ENCODE measurements at places on chromosomes 3 and 15. TPM values are rescaled to one million over a fixed set of nuclear protein-coding genes. Genes with fewer than 3 reads are reported as not detected.

Gene ZNF774
- polyA plus RNA-seq = 2.2 TPM

DNA sequence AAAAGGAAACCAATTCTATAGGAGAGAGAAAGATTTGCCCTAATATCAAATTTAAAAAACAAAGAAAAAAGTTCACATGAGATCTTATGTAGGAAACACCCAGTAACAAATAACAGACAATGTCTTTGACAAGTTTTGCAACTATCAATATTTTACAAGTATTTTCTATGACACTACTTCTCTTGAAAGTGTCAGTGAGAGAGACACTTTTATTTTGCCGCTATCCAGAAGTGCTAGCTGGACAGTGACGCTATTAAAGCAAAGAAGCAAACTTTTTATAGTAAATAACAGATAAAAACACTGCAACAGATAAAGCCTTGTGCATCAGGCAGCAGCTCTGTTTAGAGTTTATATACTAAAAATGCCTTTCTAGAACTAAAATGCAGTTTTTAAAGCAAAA, 13.3 kb downstream of the LYSMD2 start:
- DNase-seq = no peak

- no peak for DNase-seq
Measured at GRCh38 chr15:47415539-47415971, 301.8 kb upstream of the SEMA6D start.

GRCh38 chr15:78220713-78221112, 13.7 kb downstream of the ACSBG1 start:
- DNase-seq = no peak

DNA sequence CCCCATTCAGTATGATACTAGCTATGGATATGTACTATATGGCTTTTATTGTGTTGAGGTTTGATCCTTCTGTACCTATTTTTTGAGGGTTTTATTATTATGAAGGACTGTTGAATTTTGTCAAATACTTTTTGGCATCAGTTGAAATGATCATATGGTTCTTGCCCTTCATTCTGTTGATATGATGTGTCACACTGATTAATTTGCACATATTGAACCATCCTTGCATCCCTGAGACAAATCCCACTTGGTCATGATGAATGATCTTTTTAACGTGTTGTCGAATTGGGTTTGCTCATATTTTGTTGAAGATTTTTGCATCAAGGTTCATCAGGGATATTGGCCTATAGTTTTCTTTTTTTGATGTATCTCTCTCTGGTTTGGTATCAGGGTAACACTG, 61.0 kb downstream of the RASA2 start:
- no peak for DNase-seq

DNA sequence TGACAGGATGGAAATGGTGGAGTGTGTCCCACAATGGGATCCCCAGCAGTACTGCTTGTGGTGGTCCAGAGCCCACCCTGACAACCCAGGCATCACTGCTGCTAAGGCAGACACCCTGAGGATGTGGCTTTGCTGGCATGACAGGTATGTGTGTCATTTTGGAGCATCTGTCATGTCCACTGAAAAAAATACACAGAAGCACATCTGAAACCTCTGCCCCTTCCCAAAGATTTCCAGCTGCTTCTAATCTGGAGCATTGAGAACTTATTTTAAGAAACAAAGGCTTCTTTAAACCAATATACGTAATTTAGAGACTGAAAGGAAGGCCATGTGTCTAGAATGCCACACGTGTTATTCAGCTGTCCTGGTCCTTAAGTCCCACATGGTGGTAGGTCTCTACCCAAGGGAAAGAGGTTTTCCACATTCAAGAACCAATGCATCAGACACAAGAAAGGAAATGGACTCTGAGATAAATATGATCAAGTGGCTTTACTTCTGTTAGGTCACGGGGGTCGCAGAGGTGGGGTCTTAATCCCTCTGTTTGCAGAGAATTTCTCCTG, 88.3 kb downstream of the PDZRN3 start:
- no peak for DNase-seq
